AG04450 (cell line): ENCODE measurements at places on chromosomes 16 and 17.

GRCh38 chr16:31038993-31039392 lies 5.6 kb downstream of the STX4 start:
- DNase-seq, result no peak

DNA sequence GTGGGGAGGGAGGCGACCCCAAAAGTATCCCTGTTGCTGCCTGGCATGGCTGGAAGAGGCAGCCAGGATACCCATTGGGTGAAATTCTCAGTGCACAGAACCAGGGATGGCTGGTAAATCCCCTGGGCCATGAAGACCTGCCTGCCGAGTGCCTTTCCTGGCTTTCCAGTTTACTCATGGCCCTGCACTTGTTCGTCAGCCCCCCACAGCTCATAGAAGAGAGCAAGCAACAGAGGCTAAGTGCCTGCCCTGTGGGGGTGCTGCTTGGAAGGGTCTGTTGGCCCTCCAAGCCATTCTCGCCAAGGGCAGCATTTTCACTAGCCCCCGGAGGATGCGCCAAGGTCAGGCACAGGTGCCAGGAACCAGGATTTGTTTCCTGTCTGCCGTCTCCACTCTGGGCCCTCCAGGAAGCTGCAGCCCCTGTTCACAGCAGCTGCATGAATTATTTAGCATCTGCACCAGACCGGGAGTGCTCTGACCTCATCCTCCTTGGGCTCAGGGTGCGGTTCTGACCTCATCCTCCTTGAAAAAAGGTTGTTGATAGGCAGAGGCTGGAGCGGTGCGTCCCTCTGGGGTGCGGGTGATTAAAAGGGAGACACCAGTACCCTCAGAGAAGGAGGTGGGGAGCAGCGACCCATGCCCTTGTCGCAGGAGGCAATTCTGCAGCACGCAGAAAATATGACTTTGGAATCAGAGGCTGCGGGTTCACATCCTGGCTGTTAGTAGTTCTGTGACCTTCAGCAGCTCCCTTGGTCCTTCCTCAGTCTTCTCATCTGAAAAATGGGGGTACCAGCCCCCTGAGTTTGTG lies 14.2 kb upstream of the CD300A start:
- DNase-seq, result no peak

- no peak for DNase-seq
These were observed 4.1 kb downstream of the NUFIP2 start for GRCh38 chr17:29289852-29290251.

DNA sequence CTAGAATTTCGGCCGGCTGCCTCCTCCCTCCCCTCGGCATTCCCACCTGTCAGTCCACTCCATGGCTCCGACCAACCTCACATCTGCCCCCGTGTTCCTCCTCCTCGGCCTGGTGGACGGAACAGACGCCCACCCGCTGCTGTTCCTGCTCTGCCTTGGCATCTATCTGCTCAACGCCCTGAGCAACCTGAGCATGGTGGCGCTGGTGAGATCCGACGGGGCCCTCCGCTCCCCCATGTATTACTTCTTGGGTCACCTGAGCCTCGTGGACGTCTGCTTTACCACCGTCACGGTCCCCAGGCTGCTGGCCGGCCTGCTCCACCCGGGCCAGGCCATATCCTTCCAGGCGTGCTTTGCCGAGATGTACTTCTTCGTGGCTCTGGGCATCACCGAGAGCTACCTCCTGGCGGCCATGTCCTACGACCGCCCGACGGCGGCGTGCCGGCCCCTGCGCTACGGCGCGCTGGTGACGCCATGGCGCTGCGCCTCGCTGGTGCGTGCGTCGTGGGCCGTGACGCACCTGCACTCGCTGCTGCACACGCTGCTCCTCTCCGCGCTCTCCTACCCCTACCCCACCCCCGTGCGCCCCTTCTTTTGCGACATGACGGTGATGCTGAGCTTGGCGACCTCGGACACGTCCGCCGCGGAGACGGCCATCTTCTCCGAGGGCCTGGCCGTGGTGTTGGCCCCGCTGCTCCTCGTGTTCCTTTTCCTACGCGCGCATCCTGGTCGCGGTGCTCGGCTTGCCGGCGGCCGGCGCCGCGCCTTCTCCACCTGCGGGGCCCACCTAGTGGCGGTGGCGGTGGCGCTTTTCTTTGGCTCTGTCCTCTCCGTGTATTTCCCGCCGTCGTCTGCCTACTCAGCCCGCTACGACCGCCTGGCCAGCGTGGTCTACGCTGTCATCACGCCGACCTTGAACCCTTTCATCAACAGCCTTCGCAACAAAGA lies at the start of gene OR3A2:
Gene OR3A2 (minus strand): TSS at position 440 of the 948 bp plus-strand sequence.
- DNase-seq, result no peak

- DNase-seq, result no peak
These were observed 99.7 kb downstream of the VPS53 start for GRCh38 chr17:614653-615546.

DNA sequence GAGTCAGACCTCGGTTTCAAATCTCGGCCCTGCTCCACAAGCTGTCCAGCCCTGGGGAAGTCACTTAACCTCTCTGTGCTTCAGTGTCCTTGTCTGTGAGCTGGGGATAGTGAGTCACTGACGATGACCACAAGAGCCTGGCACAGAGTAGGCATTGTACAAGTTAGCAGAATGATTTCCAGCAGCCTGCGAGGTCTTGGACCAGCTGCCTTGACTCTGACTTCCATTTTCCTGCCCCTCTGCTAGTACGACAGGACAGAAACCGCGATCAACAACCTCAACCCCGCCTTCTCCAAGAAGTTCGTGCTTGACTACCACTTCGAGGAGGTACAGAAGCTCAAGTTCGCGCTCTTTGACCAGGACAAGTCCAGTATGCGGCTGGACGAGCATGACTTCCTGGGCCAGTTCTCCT lies 20.7 kb downstream of the CPNE2 start:
- no peak for DNase-seq

- no peak for DNase-seq
These were observed 58.4 kb upstream of the MTMR4 start for GRCh38 chr17:58572846-58573245.

DNA sequence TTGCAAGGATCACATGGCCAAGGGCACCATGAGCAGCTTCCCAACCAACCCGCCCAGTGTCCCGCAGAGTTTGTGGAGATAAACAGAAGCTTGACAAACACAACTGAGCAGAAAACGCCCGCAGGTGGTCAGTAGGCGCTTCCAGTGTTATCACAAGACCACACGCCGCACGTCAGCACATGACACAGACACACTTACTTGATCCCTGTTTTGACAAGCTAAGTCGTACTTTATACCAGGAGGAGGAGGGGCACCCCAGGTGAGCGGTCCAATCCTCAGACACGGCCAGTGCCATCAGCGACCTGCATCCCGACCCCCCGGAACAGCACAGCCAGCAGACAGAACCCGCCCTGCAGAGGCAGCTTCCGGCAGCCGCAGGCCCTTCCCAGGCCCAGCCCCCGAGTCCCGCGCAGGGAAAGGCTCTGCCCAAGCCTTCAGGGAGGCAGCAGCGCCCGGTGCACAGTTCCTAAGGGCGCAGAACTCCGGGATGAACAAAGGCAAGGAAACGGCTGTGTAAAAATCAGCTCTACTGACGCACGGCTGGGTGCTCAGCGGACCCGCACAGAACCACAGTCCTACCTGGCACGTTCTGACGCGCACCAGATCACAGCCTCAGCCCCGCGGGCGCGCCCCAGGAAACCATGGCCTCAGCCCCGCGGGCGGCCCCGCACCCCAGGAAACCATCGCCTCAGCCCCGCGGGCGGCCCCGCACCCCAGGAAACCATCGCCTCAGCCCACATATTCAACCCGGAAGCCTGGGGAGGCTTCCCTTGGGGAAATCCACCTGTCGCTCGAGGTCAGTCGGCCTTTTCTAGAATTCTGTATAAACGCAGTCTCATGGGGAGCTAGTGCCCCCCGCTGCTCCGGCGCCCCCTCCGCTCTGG lies 27.8 kb downstream of the AXIN1 start:
- DNase-seq, result no peak

GRCh38 chr16:73304008-73304774 lies 256.3 kb upstream of the ZFHX3 start:
- DNase-seq, result no peak

GRCh38 chr17:55303701-55304145 lies 39.0 kb downstream of the HLF start:
- DNase-seq, result no peak
